ENCODE measurements at places on chromosomes 1 and 21.

DNA sequence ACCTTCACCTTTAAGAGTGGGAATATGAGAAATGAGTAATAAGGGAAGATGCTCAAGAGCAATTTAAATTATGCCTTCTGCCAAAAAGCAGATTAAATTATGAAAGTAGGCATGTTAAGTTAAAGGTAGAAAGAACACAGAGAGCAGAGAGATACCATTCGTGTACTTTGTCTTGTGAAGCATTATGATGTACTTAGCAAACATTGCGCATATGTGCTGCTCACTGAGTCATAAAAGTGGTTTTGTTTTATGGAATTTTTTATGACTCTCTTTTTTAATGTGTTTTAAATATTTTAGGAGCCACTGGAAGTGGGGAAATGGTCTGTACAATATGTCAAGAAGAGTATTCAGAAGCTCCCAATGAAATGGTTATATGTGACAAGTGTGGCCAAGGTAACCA is 35.3 kb downstream of the MTF2 start:
- DNase-seq: no peak

- no peak for DNase-seq
These were observed 24.7 kb upstream of the IGSF5 start for GRCh38 chr21:39720126-39720778.

DNA sequence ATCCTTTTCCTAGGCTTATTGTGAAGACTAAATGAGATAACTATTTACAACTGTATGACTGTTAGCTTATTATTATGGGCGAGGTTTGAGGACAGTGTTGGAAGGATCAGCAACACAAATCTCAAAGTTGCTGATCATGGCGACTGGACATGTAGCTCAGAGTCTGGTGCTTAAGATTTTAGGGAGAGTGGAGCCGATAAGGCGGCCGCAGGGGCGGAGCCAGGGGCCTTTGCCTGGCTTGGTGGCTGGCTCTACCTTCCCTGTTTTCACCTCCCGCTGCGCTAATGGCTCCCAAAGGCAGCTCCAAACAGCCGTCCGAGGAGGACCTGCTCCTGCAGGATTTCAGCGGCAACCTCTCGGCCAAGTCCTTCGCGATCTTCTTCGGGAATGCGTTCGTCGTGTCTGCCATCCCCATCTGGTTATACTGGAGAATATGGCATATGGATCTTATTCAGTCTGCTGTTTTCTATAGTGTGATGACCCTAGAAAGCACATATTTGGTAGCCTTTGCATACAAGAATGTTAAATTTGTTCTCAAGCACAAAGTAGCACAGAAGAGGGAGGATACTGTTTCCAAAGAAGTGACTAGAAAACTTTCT is 45.5 kb downstream of the GIPC2 start:
- DNase-seq: no peak

- DNase-seq: no peak
These were observed 66.0 kb upstream of the TINAGL1 start for GRCh38 chr1:31510304-31510703.

- no peak for DNase-seq
These were observed 284.4 kb downstream of the SETD4 start for GRCh38 chr21:35775778-35776544.

GRCh38 chr1:32349211-32349708 is 13.0 kb downstream of the FAM229A start:
- no peak for DNase-seq

DNA sequence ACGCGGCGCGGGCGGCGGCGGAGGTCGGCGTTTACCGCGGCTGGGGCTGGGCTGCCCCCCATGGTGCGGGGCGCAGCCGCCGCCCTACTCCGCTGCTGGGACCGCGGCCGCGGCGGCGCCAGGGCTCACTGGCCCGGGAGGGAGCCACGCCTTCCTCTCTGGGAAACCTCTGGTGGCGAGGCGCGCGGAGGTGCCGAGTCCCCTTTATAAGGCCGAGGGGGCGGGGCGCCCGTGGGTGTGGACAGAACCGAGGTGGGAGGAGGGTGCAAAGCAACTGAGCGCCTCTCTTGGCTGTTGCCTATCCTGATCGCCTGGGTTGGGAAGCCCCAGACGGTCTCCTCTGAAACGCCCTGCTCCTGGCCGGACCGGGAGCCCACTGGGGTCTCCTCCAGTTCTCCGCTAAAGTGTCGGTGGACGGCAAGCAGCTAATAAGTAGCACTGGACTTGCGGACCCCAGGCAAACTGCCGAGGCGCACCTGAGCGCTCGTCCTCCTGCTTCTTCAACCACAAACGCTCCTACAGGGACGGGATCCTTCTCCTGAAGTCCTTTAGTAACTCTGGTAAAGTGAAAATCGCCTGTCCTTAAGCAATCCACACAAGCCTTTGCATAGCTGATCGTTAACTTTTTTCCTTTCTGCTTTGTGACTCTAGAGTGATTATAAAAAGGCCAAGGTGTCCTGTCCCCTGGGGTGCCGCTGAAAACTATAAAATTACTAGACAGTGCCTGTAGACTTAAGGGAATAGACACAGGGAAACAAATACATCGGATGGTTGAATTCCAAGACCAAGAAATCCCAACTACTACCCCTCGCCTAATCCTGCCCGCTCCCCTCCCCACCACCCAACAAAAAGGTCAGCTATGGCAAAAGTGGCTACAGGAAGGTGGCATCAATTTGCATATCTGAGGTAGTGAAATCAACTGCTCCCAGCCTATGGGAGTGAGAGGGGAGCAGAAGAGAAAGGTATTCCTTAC is at the start of gene PTGER3:
Gene PTGER3, minus strand, starts transcription at position 182 of the 973 bp plus-strand sequence. CDS start 239 bp downstream, outside the sequence.
- DNase-seq: no peak

DNA sequence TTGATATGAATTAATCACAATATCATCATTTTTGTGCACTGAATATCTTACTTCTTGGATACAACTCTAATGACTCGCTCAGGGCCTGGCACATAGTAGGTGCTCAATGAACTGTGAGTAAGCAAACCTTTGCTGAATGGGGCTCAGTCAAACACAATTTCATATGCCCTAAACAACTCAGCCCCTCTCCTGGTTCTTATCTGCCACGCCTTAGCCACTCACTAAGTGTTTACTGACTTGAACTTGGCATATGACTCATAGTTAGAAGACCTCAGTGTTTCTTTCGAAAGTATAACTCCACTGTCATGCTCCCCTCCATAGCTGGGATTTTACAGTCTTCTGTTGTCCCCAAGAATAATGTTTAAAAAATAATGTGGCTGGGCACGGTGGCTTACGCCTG is 4.8 kb upstream of the IFNLR1 start:
- no peak for DNase-seq

DNA sequence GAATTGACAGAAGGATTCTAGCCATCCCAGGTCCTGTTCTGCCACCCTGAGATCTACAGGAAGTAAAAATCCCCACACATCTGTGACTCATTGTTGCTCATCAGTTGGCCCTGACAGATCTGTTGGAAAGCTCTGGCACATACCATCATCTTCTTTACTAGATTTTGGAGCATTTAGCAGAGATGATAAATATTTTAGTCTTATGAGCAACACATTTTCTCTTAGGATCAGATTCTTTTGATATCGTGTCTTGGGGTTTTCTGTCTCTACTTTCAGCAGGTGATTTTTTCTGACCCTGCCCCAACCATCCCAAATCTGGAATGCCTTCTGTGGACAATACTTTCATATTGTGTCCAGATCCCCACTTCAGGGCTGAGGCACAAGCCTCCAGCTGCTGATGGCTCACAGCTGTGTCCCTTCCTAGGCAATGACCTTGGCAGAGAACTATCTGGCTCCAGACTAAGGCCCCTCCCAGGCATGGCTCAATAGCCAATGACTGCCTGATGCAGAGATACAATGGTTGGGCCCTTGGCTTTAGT is 102.8 kb downstream of the GDAP2 start:
- DNase-seq: peak; percentile 72

GRCh38 chr21:37430184-37430821 is 63.7 kb downstream of the DYRK1A start:
- DNase-seq: no peak

- no peak for DNase-seq
These were observed 26.8 kb downstream of the GBP6 start for GRCh38 chr1:89390707-89391106.

DNA sequence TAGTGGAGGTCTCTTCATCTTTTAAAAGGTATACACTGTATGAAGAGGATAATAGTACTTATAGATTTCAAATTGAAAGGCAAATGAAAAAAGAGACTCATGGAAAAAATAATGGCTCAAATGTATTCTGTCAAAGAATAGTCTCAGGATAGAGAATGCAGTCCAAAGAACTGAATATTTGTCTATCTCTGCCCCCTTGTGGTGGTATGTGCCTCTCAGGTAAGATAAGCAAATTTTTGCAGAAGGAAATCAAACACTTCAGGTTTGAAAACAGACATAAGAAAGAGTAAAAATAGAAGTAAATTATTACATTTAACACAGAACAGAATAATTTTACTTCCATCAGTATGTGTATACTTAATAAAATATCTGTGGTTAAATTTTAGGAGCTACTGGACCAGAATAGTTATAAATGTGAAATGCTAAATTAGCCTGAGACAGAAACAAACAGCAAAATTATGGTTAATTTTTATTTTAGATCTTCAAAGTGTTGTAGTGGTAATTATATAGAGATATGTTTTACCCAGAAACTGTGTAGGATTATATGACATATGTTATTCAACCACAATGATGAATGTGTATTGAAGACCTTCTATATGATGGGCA is 164.4 kb upstream of the PALMD start:
- peak; percentile 50 for DNase-seq

- no peak for DNase-seq
These were observed 1.4 kb upstream of the IPO9 start for GRCh38 chr1:201827321-201828216.

GRCh38 chr1:209416716-209417115 is 166.8 kb upstream of the CAMK1G start:
- DNase-seq: no peak

GRCh38 chr1:98221923-98222322 is 301.1 kb upstream of the DPYD start:
- no peak for DNase-seq

DNA sequence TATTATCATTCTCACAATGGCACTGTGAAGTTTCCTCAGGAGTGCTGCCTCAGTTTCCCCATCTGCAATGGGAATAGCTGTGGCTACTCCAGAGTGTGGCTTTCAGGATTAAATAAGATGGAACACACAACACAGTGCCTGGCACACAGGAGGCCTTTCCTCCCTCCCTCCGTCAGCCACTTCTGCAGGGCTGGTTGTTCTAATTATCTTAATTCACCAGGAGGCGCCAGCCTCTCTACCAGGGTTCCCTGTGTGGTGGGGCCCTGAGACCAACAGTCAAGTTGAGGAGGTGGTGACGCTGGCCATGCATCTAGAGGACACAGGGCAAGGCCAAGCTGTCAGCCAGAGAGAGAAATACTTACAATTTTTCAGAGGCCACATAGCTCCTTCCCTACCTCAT is 6.3 kb upstream of the FOXO6 start:
- DNase-seq: no peak

DNA sequence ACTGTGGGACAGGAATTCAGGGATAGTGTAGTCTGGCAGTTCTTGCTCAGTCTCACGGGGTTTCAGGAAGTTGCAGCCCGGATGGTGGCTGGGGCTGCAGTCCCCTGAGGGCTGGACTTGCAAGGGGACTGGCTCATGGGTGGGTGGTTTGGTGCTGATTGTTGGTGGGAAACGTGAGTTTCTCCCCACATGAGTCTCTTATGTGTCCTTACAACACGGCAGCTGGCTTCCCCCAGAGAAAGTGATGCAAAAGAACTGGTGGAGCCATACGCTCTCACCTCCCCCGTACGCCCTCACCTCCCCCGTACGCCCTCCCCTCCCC is 64.9 kb downstream of the EVA1C start:
- no peak for DNase-seq

- no peak for DNase-seq
These were observed 5.1 kb downstream of the TIAM1 start for GRCh38 chr21:31338908-31339368.

GRCh38 chr1:48693180-48693579 is 83.5 kb downstream of the BEND5 start:
- no peak for DNase-seq

DNA sequence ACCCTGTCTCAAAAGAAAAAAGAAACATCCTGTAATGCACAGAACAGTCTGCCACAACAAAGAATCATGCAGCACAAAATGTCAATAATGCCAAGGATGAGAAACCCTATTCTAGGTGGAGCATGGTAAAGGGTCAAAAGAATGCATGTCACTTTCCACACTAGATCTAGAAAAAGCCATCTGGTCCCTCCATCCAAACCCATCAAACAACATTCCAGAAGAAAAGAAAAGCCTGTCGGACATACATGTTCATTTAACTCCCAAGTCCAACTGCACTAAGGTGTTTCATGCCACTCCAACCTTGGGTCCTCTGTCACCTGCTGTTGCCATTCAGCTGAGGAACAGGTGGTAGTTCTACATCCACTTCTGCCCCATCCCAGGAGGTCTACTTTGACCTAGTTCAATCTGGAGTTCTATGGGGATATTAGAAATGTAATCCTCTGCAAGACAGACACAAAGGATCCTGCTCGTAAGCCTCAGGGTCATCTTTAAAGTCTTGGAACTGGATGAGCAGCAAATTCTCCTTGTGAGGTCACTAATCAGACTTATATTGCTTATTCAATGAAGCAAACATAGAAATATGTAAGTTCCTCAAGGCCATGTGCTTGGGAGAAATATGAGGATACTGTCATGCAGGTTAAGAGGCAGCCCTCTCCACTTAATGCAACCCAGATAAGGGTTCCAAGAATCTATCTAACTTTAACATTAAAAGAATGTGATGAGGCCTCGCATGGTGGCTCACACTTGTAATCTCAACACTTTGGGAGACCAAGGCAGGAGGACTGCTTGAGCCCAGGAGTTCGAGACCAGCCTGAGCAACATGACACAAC is 3.7 kb downstream of the DEDD start:
- no peak for DNase-seq

DNA sequence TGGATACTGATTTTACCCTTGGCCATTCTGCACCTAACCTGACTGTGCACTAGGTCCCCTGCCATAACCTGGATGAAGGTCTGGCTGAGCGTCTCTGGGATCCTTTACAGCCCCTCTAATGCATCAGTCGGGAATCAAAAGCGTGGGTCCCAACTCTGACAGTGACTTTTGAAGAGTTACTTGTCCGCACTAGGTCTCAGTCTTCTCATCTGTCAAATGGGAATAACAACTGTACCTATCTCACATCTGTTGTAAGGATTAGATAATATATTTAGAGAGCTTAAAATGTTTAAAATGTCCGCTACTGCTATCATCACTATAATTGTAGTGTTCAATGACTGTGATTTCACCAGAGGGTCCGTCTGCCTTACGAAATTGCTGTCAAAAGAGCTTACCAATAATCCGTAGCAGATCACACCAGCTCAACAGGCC is 746 bp downstream of the TADA1 start:
- no peak for DNase-seq

- peak; percentile 20 for DNase-seq
These were observed 12.9 kb downstream of the CENPF start for GRCh38 chr1:214615871-214616270.

- DNase-seq: no peak
These were observed 334.3 kb upstream of the LRRC7 start for GRCh38 chr1:69233463-69233862.

GRCh38 chr1:155177918-155178281 is 4.3 kb downstream of the TRIM46 start:
- no peak for DNase-seq

GRCh38 chr1:247387565-247387964 is 28.4 kb upstream of the NLRP3 start:
- DNase-seq: no peak
